ENCODE measurements at places on chromosomes 6 and 20. TPM values are rescaled to one million over a fixed set of nuclear protein-coding genes. Genes with fewer than 3 reads are reported as not detected.

Gene CLPSL2
- 1.2 TPM for total RNA-seq

Gene SMIM8
- total RNA-seq: 3.0 TPM

Gene AVP
- total RNA-seq: not detected

Gene ADRM1
- 192 TPM for total RNA-seq

Gene DDO
- total RNA-seq: 0.12 TPM

Gene SLC22A3
- 41.5 TPM for total RNA-seq

Gene SLC44A4
- 0.16 TPM for total RNA-seq

Gene NKAIN4
- 9.4 TPM for total RNA-seq

Gene DOK5
- total RNA-seq: 0.05 TPM

Gene TNNC2
- not detected for total RNA-seq

Gene RNF144B
- total RNA-seq: 0.17 TPM

Gene CLDN20
- not detected for total RNA-seq

Gene CCR6
- 0.07 TPM for total RNA-seq

Gene HSPA12B
- 0.35 TPM for total RNA-seq

Gene RAB32
- total RNA-seq: 46.0 TPM

Gene RTF2
- 91.4 TPM for total RNA-seq

Gene OTOR
- not detected for total RNA-seq

Gene PLN
- not detected for total RNA-seq

Gene RIPPLY2
- 0.46 TPM for total RNA-seq

Gene C6orf89
- 16.5 TPM for total RNA-seq

All from A549 treated with CORT108297 at 1 μM for 4 hours (cell line).